ENCODE measurements at places on chromosomes 1 and 21.

DNA sequence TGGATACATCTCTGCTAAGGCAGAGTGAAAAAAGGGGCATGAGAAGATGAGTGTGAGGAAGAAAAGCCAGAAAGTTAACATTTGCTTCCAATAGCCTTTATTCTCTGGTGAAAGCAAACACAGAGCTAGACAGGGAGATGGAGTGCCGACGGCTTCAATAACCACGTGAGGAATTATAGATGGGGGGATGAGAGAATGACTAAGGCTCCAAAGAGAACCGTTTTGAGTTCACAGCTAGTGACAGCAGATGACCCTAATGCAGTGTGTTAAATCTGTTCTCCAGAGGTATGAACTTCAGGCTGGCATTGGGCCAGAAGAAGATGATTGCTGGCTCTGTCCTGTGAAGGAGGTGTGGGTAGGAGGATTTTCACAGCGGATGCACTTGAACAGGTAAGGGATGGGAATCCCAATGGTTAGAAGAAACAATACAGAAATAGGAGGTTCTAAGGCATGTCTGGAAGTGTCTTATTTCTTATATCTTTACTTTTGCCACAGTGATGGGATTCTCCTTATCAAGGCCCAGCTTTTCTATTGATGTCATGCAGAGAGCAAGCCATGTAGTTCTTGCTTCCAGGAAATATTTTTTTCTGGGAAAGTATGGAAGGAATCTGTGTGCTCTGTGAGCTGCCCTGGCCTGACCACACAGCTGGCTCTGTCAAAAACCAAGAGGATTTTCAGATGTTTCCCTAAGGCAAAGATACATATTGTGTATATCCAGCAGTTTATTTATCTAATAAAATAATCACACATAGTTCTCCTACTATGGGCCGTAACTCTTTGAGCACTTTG is 573.8 kb downstream of the LTN1 start:
- no peak for DNase-seq

GRCh38 chr1:88726697-88727096 is 42.6 kb downstream of the PKN2 start:
- no peak for DNase-seq

- no peak for DNase-seq
These were observed 54.9 kb downstream of the AHDC1 start for GRCh38 chr1:27548858-27549719.

DNA sequence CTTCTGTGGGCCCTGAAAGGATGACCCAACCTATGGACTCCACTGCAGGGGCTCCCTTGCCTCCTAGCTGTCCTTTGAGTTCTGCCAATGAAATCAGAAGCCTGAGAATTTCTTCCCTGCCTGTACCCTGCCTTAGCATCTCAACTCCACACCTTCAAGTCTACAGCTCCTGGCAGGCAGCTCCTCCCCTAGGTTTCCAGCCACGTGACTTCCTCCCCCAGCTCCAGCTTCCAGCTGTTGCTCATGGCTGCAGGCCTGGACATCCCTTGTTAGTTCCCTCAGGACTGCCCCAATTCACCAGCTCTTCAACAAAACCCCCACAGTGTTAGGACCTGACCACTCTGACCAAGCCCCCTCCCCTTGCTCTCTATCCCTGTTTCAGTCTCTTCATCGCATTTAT is 2.4 kb downstream of the RCAN1 start:
- no peak for DNase-seq

DNA sequence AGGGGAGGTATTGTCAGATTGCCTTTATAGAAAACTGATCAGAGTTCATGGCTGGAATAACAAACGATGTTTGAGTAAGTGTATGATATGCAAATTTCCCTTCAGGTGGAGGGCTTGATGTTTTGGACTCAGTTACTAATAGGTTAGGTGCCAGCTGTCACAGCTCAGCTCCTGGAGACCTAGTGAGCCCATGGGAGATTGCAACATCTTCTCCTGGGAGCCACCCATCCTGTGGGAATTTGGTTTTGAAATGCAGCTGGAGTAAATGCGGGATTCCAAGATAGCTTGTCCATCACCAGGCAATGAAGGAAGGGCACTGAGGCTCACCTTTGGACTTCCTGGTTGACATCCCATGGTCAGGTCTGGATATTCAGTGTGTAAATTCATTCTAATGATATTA is 211.4 kb upstream of the NRIP1 start:
- DNase-seq, result no peak

GRCh38 chr1:23816906-23817305 is 8.3 kb downstream of the HMGCL start:
- no peak for DNase-seq

- no peak for DNase-seq
These were observed 40.4 kb downstream of the ATP6V1G3 start for GRCh38 chr1:198500096-198500495.

DNA sequence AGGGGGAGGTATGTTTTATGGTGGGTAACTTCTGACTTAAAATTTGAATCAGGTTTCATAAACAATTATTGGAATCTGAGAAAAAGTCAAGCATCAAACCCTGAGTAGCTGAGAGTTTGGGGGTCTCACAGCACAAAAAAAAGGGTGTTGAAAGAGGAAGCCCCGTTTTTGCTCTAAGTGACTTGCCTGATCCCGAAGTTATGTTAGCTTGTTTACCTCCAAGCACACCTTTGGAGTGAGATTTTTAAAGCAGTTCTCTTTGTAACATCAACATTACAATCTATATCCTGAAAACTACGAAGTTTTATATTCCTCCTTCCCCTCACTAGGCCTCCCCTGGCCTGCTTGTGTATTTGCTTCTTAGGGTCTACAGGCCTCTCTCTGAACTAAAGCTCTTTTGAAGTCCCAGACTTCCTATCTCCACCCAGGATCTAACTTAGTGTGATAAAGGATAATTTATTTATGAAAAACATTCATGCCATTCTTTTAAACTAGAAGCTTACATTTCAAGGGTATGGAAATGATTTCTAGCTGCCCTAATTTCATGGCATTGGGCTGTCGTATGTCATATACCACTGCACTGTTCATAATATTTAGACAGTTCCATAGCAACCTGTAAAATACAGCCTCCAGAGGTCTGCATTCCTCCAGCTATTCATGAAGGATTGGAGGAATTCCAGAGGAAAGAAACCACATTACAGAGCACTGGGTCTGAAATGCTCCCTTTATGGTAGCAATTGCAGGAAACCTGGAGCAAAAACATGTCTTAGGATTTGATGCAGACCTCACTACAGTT is 36.1 kb upstream of the RGS1 start:
- DNase-seq, result peak; percentile 97

DNA sequence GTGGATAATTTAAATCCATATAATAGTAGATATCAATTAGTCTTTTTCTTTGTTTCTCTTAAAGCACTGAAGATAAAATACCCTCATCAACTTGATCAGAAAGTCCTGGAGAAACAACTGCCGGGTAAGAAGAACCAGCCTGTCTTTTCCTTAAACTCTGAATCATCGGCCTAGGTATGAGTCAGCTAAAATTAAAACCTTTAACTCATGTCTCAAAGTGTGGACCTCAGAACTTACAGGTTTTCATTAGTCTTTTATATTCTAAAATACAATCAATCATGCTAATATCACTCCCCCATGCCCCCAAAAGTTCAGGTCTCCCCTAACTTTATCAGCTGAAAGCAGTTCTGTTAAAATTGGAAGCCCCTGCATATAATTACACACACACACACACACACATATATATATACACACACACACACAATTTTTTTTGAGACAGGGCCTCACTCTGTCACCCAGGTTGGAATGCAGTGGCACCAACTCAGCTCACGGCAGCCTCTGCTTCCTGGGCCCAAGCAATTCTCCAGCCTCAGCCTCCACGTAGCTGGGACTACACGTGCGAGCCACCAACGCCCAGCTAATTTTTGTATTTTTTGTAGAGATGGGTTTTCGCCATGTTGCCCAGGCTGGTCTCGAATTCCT is 61.3 kb downstream of the B3GALNT2 start:
- no peak for DNase-seq

GRCh38 chr1:904310-904950 is 19.3 kb upstream of the SAMD11 start:
- no peak for DNase-seq

DNA sequence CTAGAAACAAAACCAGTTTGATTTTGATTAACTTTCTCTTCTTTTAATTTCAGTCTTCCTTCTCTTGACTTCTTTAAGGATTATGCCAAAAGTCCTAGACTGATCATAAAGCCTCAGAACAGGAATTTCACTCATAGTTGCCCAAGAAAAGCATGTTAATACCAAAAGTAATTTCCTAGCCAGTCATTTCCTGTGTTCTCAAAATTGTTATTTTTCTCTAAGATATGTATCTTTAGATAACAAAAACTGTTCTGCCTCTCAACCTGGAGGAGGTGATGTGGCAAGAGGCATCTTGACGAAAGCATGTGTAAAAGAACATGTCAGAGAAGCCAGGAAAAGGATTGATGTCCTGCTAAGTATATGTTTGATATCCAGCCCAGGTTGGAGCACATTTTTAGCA is 78.0 kb upstream of the IPO9 start:
- DNase-seq, result no peak

- no peak for DNase-seq
These were observed 1745.3 kb downstream of the MRPL39 start for GRCh38 chr21:23861911-23862504.

GRCh38 chr1:39509360-39510009 is 18.0 kb downstream of the BMP8A start:
- peak; percentile 49 for DNase-seq

DNA sequence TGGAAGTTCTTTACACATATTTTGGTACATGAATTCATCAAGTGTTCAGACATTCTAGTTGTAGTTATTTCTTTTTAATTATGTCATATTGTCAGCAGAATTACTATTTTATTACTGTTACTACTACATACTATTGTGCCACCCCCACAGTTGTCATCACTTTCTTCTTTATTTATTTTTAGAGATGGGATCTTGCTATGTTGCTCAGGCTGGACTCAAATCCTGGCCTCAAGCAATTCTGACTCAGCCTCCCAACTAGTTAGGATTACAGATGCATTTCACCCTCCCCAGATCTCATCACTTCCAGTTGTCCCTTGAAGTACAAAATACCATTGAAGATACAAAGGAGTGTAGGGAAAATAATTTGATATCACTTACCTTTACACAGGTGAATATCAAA is 258.0 kb downstream of the KCTD3 start:
- no peak for DNase-seq

DNA sequence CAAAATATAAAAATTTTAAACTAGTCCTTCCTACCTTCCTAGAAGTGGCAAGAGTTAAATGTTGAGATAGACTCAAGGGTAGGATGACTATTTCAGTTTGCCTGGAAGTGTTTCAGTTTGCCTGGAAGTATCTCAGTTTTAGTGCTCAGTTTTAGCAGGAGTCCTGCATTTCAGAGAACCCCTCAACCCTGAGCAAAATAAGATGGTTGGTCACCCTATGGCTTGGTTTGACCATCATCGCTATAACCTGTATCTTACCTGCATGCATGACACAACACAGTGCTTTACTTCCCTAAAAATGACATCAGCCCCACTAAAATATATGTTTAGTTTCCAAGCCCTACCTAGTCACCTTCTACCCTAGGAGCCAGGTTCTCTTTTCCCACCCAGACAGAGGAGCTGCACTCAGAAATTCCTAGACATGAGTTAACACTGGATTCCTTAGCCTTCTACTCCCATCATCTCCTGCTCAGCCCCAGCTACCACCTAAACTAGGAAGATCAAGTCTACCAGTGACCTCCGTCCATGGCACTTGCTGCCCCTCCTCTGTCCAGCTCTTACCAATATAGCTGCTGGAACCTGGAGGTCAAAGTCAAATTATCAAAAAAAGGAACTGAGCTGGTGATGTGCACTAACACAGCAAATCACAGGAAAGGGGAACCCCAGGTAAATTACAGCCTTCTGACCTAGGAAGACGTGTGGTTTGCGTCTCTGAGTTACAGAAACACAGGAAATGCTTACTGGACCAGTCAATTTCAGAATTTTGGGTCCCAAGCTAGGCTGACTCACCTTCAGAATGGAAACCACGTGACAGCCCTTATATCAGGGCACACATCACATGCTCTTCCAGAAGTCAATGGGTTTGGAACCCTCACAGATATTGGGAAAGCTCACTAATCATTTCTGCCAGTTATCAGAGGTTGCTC is 2.2 kb upstream of the G0S2 start:
- peak; percentile 41 for DNase-seq

DNA sequence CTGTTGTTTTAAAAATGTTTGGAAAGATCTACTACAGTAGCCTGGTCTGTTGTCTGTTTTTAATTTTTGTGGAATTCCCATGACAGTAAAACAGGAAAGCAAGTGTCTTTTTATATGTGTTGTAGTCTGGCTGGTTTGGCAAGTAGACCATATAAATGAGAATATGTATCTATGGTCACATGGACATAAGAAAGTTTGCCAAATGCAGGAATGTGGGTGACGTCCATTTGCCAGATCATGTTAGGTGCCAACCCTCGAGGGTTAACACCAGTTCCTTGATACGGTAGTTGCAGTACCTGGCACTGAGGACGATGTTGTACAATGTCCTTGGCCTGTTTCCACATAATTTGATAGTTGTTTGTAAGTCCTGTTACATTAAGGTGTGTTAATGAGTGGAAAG is 6.2 kb downstream of the DAP3 start:
- no peak for DNase-seq

- DNase-seq, result no peak
These were observed 171.5 kb downstream of the ADSS2 start for GRCh38 chr1:244280201-244280600.

GRCh38 chr1:150567717-150568593 is 11.5 kb downstream of the MCL1 start:
- peak; percentile 79 for DNase-seq

DNA sequence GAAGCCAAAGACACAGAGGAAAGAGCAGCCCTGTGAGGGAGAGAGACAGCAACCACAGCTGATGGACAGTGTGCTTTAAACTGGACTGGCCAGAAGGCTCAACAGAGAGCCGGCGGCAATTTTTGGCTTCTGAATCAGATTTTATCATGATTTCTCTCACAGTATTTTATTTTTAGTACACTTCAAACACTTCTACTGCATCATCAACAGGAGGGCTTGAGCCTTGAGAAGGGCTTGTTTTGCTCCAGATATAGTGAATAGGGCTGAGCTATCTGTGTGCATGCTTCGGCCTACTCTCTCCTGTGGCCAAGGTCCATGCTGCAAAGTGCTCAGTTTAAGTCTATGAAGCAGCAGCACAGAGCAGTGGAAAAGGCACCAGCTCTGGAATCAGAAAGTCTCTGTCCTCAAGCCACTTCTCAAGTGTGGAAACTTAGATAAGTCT is 33.3 kb downstream of the ADCY10 start:
- no peak for DNase-seq

DNA sequence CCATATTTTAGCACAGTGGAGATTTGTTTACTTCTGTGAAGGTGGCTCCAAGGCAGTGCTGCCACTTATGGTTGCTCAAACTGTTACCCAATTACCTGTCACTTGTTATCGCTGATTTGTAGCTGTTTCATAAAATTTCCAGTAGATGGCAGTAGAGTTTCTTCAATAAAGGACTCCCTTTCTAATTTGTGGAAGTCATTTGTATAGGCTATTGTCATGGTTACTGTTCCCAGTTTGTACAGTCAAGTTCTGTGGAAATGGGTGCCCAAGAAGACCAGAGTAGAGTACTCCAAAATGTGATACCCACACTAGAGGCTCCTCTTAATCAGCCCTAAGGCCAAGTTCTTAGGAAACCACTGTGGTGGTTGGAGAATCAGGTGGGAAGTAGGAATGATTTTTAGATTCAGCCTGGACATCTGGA is 186.1 kb downstream of the CLEC20A start:
- DNase-seq, result peak; percentile 66

GRCh38 chr21:38790961-38791360 is 14.8 kb upstream of the ETS2 start:
- DNase-seq, result no peak

- DNase-seq, result no peak
These were observed 48.8 kb downstream of the ARHGEF10L start for GRCh38 chr1:17588048-17588871.

- no peak for DNase-seq
These were observed 1651.0 kb downstream of the NCAM2 start for GRCh38 chr21:22649246-22649645.

- peak; percentile 82 for DNase-seq
These were observed at the start of gene DBT for GRCh38 chr1:100249537-100250257. TSS of gene DBT (minus strand) at chr1:100249834. CDS start at chr1:100249820, 14 bp downstream.
